ENCODE measurements at places on chromosomes 3 and 15.

- no peak for DNase-seq
Observed at GRCh38 chr3:140500473-140500872, 177.4 kb upstream of the TRIM42 start.

DNA sequence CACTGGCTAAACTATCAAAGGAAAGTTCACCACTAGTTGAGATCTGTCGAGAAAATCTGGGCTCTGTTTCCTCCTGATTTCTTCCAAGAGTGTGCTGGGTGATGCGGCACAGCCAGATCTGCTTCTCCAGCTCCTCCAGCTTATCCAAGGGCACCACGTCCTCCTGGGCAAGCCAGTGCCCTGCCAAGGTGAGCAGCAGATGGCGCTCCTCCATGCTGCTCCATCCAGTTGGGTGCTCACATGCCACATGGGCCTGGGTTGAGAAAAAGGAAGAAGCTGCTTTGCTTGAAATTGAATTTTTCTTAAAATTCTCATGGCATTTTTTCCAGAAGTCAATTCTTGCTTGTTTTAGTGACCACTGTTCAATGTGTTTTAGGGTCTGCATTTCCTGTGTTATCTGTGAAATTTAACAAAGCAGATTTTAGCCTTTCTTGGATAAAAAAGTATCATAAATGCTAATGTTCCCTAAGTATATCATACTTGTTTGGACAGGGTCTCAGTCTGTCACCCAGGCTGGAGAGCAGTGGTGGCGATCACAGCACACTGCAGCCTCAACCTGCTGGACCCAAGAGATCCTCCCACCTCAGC, 47.3 kb downstream of the EIF3J start:
- DNase-seq = no peak

DNA sequence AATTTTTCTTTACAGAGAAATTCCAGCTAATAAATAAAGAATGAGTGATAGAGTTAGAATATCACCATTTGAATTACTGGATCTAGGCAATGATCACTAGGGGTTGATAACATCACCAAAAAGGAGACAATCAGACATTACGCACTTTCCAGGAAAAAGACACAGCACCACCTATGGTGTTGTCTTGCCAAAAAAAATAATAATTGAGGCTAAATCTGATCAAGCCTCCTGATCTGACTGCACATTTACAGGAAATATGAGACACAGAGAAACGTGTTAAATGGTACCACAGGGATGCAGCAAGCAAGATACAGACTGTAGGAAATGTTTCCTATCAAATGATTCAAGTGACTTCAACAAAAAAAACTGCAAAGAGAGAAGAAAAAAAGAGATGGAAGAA, 92.8 kb downstream of the EOMES start:
- no peak for DNase-seq

DNA sequence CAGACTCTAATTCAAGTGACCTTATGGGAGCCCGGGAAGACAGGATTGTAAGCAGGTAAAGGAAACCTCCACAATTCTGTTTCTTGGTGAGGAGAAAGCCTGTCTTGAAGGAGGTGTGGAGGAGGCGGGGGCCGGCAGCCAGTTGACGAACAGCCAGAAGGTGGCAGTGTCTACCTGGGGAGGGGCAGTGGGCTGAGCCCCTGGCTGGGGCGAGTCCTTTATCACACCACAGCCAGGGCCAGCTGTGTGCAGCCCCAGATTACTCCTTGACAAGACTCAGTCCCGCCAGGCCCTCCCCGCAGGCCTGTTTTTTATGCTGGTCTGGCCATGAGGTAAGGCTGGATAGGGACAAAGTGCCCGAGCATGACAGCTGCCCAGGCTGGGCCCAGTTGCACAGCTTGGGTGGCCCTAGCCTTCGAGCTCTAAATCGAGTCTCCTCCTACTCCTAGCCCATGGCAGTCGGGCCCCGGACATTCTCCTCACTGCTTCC, 40.9 kb upstream of the IDH2 start:
- DNase-seq = peak; percentile 22

GRCh38 chr3:89368846-89369245, 261.4 kb downstream of the EPHA3 start:
- no peak for DNase-seq

DNA sequence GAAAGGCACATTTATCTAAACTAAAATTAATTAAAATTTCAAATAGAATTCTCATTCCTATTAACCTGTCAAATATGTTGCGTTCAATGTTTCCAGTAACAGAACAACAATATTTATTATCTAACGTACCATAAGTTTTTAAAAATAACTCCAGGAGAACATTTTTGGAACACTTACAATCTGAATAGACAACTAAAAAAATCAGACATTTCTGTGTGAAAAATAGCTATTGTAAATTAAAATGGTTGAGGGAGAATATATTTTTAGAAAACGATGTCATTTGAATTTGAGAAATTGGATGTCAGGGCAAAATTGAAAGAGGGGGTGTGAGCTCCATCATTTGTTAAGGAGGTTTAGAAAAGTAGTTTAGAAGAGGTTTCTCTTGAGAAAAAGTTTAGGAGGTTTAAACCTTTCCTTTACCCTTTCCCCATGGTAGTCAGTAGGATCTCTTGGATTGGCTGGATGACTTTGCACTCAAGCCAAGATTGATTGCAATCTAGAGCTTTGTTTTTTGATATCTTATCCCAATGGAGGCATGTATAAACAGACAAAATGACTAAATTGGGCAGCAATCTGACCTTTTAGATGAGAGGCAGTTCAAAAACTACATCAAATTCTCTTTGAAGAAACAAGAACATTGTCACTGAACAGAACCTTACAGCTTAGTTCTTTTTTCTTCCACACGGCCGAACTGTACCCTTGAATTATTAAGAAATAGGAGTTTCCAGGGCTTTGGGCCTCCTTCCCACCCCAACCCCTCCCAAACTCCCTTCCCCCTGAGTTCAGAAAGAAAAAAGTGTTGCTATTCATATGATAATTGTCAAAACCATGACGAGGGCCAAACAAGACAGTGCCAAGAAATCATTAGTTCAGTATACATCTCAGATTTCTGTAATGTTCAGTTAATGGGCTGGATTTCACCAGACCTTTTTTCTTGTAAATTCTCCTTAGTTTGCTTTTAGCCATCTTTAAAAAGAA, 79.7 kb upstream of the CDIN1 start:
- DNase-seq = no peak

DNA sequence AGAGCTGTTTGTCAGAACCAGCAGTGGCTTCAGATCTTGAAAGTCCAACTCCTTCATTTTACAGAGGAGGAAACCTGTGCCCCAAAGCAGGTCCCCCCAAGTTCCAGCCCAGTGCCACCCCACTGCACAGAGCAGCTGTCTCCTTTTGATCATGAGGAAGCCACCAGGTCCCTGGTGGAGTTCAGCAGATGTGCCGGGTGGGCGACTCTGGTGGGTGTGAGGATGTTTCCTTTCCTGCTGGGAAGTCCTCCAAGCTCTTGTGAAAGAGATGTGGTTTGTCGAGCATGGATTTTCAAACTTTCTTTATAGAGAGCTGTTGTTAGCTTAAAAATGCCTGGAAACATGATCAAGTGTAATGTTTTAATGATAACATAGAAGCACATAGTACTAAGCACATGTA, 52.0 kb downstream of the SMAD3 start:
- no peak for DNase-seq

Data from DMS153 (cell line).